ENCODE measurements at places on chromosomes 2 and 18. TPM values are rescaled to one million over a fixed set of nuclear protein-coding genes. Genes with fewer than 3 reads are reported as not detected.

DNA sequence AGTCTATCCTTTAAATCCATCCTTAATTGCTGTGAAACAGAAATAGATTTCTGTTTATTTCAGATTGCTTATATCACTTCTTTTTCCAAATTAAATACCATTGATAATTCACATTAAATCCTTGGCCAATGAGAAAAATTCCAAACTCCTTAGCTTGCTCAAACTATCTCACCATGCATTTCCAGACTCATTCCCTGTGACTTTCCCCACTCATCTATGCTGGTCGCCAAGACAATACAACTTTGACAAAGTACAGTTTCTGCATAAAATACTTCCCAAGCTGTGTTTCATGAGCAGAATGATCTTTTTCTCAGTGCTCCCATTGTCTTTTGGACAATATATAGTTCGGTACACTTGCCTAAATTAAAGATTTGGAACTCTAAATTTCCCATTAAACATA, 575.6 kb downstream of the CPS1 start:
- DNase-seq = no peak

KIF3C gene
- 86.8 TPM for total RNA-seq

PCARE gene
- not detected for total RNA-seq

RGPD3 gene
- 1.2 TPM for total RNA-seq

RGPD4 gene
- total RNA-seq = not detected

UNC80 gene
- 9.4 TPM for total RNA-seq

ZC3H6 gene
- total RNA-seq = 19.6 TPM

DNA sequence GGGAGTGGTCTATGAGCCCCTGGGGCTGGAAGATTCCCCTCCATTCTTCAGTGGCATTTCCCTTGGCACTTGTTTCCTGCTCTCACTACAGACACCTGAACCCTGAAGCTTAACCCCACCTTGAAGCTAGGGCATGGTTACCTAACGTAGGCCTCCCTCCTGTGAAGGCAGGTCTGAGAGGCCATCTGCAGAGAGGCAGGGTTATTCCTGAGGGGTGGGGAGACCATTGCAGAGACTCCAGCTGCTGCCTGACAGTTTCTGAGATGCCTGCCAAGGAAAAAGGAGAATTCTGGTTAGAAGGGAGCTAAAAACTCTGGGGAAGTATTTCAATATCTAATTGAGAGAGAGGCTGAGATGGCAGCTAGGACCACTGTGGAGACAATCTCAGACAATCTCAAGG, 119.3 kb upstream of the NDUFV2 start:
- DNase-seq = no peak

GRCh38 chr2:40451918-40452605, at the start of gene SLC8A1:
Gene SLC8A1, minus strand, starts transcription at chr2:40452090.
- peak; percentile 58 for DNase-seq

DNA sequence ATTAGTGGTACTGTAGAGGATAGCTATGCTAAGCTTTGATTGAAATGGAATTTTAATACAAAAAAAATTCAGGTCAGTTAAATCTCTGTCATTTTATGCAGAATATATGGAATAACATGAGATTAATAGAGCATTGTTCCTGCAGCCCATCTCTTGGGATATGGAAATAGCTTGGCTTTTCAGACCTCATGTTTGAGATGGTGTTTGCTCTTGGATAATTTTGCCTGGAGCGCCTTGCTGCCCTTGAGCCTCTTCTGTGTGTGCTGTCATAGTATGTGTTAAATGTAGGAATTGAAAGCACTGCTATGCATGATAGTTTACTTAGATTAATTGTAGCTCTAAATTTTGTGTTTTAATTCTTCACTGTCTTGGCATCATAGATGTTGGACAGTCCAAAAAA, 27.7 kb downstream of the GALNT1 start:
- no peak for DNase-seq

KCTD1 gene
- total RNA-seq = 29.8 TPM

- no peak for DNase-seq
Measured at GRCh38 chr2:15638720-15639119, 47.1 kb downstream of the DDX1 start.

- no peak for DNase-seq
Measured at GRCh38 chr2:109439986-109440385, 173.8 kb downstream of the SEPTIN10 start.

CHRNG gene
- total RNA-seq = not detected

GRCh38 chr18:54284535-54284934, 15.2 kb downstream of the POLI start:
- DNase-seq = no peak

DNA sequence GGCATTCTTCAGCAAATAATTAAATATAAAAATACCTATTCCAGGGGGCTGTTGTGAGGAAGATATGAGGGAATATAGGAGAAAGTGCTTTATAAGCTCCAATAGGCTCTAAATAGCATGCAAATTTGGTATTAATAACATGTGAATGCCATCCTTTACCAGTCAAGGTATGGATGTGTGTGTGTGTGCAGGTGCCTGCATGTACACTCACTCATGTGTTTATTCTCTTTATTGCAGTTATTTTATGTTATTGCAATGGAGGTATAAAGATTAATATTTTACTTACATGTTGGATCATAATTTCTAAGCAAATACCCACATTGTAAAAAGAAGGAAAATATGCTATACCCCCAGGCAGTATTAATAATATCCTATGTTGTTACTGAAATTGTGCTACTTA, 1093.0 kb upstream of the GYPC start:
- no peak for DNase-seq

TMEM37 gene
- not detected for total RNA-seq

GRCh38 chr18:2913398-2914005, 66.7 kb downstream of the EMILIN2 start:
- no peak for DNase-seq

All from frontal cortex (tissue), 4 donors.